ENCODE measurements at places on chromosomes 2 and 18. TPM values are rescaled to one million over a fixed set of nuclear protein-coding genes. Genes with fewer than 3 reads are reported as not detected.

GRCh38 chr2:207473931-207474235, 55.9 kb upstream of the CREB1 start:
- H3K4me1 ChIP-seq = no peaks in the 10 kb centered on the region
- no peaks in the 10 kb centered on the region for H3K27me3 ChIP-seq
- H3K4me3 ChIP-seq = no peak overlapping the region

- no peaks in the 10 kb centered on the region for H3K36me3 ChIP-seq
- no peak for DNase-seq
- no peaks in the 10 kb centered on the region for H3K4me1 ChIP-seq
- no peaks in the 10 kb centered on the region for H3K27me3 ChIP-seq
These were observed 14.0 kb downstream of the ASB1 start for GRCh38 chr2:238440767-238441166.

GRCh38 chr2:142435847-142436246, 305.0 kb upstream of the LRP1B start:
- no peaks in the 10 kb centered on the region for H3K36me3 ChIP-seq
- H3K4me1 ChIP-seq = no peaks in the 10 kb centered on the region
- H3K27me3 ChIP-seq = no peaks in the 10 kb centered on the region
- H3K27ac ChIP-seq = no peak overlapping the region

GRCh38 chr2:10552220-10552870, 104.2 kb upstream of the ODC1 start:
- H3K27me3 ChIP-seq = peaks cover 10% of the 10 kb centered on the region
- H3K4me1 ChIP-seq = no peaks in the 10 kb centered on the region
- no peak overlapping the region for H3K27ac ChIP-seq
- no peaks in the 10 kb centered on the region for H3K36me3 ChIP-seq
- no peak for DNase-seq

GRCh38 chr2:67394734-67395133, 2.4 kb upstream of the ETAA1 start:
- no peaks in the 10 kb centered on the region for H3K27me3 ChIP-seq
- H3K4me3 ChIP-seq = no peak overlapping the region
- no peaks in the 10 kb centered on the region for H3K36me3 ChIP-seq
- H3K27ac ChIP-seq = no peak overlapping the region

DNA sequence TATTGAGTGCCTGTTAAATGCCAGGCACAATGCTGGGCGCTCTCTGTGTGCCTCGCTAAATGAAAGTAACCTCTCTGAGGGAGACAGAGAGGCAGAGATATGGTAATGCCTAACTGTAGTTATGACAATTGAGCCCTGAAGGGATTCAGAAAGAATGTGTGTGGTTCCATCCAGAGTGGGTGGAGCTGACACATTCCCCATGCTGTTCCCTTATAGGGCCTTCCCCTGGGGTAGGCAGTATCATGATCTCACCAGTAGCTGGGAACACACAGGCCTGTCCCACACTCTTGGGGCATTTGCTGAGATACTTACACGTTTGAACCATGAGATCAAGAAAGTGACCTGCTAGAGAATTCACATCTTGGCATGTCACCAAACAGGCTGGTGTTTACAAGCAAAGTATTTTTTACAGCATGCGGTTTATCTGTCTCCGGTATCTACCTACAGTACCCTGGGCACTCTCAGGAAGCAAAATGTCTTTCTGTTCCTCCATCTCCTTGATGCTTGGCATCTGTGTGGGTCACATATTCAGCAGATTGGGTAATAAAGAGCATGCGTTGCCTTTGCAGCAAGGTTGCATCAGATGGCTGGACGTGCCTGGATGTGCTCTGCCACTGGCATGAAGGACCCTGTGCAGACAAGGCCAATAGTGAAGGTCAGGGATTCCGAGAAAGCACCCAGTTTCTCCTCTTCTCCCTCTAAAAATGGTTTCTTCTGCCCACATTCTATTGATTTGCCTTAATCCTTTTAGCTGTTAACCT, 9.4 kb downstream of the CTIF start:
- H3K27ac ChIP-seq = peak overlapping the region; percentile 82
- no peaks in the 10 kb centered on the region for H3K27me3 ChIP-seq
- H3K36me3 ChIP-seq = no peaks in the 10 kb centered on the region
- peaks cover 10% of the 10 kb centered on the region for H3K4me1 ChIP-seq
- no peak overlapping the region for H3K4me3 ChIP-seq

- no peak for DNase-seq
- no peaks in the 10 kb centered on the region for H3K4me1 ChIP-seq
- no peak overlapping the region for H3K4me3 ChIP-seq
These were observed 20.0 kb downstream of the ZNF521 start for GRCh38 chr18:25332002-25332401.

GRCh38 chr2:3323360-3324035, 54.1 kb downstream of the EIPR1 start:
- H3K4me1 ChIP-seq = no peaks in the 10 kb centered on the region
- no peaks in the 10 kb centered on the region for H3K36me3 ChIP-seq
- no peak overlapping the region for H3K4me3 ChIP-seq
- H3K27ac ChIP-seq = no peak overlapping the region
- no peaks in the 10 kb centered on the region for H3K27me3 ChIP-seq

DNA sequence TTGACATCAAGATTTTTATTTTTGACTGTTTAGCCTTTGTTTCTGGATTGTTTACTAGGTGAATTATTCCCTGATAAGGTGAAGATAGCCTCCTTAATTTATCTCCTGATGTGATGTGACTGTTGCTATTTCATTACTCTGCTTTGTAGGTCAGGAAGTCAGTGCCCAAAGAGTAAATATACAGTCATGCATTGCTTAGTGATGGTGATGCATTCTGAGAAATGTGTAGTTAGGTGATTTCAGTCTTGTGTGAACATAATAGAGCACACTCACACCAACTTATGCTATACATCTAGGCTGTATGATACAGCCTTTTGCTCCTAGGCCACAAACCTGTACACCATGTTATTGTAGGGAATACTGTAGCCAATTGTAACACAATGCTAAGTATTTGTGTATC, 102.4 kb upstream of the THUMPD2 start:
- no peak overlapping the region for H3K4me3 ChIP-seq
- H3K36me3 ChIP-seq = no peaks in the 10 kb centered on the region
- no peaks in the 10 kb centered on the region for H3K4me1 ChIP-seq
- H3K27me3 ChIP-seq = no peaks in the 10 kb centered on the region
- no peak overlapping the region for H3K27ac ChIP-seq

DNA sequence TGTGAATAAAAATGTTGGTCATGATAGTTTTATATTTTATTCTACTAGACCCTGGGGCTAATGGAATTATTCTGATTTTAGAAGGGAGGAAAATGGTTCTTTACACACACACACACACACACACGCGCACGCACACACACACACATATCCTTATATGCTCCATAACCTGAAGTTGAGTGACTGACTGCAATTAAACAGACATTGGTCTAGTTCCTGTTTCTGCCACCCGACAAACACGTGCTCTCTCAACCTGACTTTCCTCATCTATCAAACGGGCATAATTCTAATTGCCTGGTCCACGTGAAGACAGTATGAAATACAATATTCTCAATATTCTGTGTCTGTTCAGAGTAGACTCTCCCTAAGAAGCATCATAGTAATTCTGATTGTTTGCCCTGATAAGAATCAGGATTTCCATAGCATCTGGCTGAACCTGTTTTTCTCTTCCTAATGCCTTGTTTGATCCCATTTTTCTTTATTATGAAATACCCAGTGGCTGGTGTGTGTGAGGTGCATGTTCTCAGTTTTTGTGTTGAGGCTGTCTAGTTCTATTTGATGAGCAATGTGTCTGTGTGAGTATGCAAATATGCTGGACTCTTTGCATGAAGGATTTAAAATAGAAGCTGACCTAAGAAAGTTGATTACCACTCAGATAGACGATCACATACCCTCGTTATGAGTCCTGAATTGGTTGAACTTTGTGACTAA, 51.0 kb downstream of the SETBP1 start:
- no peaks in the 10 kb centered on the region for H3K36me3 ChIP-seq
- H3K4me1 ChIP-seq = peaks cover 8% of the 10 kb centered on the region
- DNase-seq = no peak

DNA sequence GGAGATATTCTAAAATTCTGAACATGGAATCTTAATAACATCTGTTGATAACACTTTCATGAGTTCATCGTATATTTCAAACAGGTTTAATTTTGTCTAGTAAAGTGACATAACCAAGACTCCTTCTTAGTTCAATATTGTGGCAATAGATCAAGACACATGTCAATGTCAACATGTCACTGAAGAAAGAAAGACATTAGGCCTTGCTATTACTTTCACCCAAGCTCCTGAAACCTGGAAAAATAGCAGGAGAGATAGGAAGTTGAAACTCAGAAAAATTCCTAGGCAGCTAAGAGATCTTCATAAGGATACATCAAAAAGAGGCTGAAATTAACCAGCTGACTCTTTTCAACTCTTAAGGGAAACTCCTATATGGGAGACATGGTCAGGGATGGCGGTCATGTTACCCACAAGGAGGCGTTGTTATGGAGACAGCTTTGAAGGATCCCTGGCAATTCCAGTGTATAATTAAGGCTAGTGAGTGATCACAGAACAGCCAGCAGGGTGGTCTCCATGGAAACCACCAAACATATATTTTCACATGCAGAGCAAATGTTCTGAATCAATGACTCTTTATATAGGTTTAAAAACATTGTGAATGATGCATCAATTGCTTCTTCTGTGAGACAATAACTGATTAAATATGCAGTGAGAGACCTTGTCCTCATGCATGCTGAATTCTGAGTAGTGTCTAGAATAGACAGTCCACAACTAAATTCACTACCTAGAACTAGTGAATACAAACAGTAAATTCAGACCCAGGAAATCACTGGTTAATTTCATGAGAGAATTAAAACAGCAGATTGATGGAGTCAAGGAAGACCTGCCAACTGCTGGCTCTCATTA, 115.3 kb upstream of the RIOK3 start:
- H3K27ac ChIP-seq = no peak overlapping the region
- H3K36me3 ChIP-seq = no peaks in the 10 kb centered on the region

DNA sequence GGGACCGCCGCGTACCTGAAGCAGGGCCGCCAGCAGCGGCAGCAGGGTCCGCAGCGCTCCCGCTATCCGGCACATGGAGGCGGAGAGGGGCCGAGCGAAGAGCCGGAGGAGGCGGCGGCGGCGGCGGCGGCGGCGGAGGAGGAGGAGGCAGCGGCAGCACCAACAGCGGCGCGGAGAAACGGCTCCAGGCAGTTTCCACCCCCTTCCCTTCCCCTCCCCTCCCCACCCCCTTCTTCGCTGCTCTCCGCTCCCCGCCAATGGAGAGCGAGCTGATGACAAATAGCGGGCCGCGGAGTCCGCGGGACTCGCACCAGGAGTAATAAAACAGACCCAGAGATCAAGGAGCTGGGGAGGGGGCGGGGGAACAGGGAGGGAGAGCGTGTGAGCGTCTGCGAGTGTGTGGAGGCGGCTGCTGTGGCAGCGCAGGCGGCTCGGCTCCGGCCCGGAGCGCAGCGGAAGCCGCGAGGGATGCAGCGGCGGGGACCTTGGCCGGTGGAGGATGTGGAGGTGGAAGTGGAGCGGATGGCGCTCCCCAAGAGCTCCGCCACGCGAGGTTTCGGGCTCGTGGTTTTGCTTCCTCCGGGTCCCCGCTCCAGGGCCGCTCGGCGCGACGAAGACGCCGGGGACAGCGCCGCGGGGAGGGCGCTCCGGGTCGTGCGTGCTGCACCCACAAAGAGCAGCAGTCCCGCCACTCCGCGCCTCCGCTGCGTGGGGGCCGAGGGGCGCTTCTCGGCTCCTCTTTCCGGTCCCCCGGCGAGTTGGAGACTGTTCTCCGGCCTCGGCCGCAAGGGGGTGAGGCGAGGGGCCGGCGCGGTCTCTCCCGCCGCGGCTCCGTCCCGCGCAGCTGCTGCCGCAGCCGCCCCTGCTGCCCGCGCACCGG, at the start of gene CDH2:
CDH2 (minus strand) TSS at position 183 of the 880 bp plus-strand sequence; CDS start at position 75, 108 bp downstream.
- no peaks in the 10 kb centered on the region for H3K4me1 ChIP-seq
- DNase-seq = no peak
- H3K36me3 ChIP-seq = no peaks in the 10 kb centered on the region
- H3K27me3 ChIP-seq = peaks cover 7% of the 10 kb centered on the region

DNA sequence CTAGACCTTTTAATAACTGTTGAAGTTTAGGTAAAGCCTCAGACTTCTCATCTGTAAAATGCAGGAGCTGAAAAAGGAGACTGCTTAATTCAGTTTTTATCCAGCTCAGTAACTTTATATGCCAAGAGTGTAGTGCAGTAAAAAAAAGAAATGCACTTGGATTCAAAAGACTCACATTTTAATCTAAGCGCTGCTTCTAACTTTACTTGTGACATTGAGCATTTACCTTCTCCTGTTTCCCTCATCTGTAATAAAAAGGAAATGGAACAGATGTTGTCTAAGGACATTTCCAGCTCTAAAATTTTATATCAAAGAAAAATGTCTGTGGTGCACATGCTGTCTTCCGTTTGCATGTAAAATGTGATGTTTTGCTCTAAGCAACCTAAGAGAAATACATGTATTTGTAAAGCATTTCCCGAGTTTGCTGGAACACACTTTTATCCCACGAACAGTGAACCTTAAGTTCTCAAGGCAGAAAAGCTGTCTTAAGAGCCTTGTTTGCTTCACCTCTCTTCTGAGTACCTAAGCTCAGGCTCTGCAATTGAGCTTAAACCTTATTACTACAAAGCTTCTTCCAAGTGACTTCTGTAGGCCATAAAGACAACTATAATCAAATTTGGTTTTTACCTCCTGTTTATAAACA, 24.2 kb upstream of the TANK start:
- H3K27ac ChIP-seq = peak overlapping the region; percentile 85
- H3K4me3 ChIP-seq = peak overlapping the region; percentile 40
- H3K36me3 ChIP-seq = no peaks in the 10 kb centered on the region
- DNase-seq = no peak
- no peaks in the 10 kb centered on the region for H3K27me3 ChIP-seq
- peaks cover 7% of the 10 kb centered on the region for H3K4me1 ChIP-seq

DNA sequence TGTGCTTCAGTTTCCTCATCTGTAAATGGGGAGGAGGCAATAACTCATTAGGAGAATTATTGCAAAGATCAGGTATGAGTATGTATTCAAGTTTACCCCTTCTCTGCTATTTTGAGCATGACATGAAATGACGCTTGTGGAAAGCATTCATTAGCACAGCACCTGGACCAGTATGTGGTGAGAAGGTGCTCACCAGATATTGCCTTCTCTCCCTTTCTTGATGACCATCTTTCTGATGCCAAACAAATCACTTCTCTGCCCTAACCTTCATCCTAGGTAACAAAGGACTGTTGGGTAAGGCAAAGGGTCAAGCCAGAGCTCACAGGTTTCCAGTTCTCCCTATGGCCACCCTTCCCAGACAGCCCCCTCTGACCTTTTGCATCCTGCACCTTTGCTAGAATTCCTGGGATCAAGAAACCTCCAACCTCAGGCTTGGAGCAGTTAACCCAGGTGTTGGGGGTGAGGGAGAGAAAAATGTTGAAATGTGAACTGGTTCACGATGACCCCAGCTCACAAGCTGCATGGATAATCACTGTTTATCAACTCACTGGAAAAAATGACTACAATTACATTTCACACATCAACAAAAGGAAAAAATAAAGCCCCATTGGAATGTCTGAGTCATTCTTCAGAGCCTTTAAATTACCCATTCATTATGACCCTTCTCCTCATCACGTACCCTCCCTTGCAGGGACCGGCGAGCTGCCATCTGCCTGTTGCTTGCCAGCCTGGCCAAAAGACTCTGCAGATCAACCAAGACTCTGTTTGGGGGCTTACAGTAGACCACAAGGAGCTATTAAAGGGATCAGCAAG, 41.6 kb downstream of the LBH start:
- no peak for DNase-seq
- no peak overlapping the region for H3K4me3 ChIP-seq
- H3K36me3 ChIP-seq = no peaks in the 10 kb centered on the region
- H3K27ac ChIP-seq = no peak overlapping the region

SERPINE2 gene
- total RNA-seq = 44.6 TPM

GKN1 gene
- not detected for total RNA-seq

GREB1L gene
- 6.6 TPM for total RNA-seq

COLEC11 gene
- total RNA-seq = 1.0 TPM

IKZF2 gene
- total RNA-seq = 8.0 TPM

TACR1 gene
- 1.3 TPM for total RNA-seq

CD207 gene
- 0.88 TPM for total RNA-seq

IL1RL1 gene
- total RNA-seq = 6.3 TPM

CHRNG gene
- total RNA-seq = not detected

CD8B2 gene
- under 0.01 TPM for total RNA-seq

EVX2 gene
- total RNA-seq = not detected
